ENCODE measurements at places on chromosomes 1 and 21. TPM values are rescaled to one million over a fixed set of nuclear protein-coding genes. Genes with fewer than 3 reads are reported as not detected.

Gene AMY1C
- total RNA-seq, result not detected

Gene CRYAA
- total RNA-seq, result not detected

Gene ACTL8
- not detected for total RNA-seq

DNA sequence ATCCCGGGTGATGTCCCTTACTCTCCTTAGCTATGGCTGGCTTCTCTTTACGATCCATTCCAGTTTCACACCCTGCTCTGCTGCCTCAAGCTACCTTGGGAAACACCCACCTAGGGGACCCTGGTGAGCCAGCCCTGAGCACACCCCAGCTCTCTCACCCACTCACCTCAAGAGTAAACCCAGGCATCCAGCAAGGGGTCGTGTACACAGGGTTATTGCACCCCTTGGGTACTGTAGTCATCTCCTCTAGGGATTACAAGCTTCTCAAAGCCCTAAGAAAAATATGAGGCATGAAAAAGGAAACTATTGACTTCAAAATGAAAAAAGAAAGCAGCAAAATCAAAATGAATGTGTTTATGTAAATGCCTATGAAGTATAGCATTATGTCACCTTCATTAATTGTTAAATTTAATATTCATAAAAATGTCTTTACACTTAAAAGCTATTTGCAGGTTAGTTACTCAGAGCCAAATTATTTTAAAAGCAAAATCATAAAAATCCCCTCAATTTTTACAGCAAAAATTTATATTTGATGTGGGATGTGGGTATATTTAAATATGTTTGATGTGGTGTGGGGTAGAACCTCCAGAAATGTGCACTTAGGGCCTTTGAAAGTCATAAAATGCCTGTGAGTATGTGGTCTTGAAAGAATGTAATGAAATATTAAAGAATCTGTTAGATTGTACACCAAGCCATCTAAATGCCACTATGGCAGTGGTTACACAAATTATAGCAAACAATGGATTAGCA, 190.3 kb downstream of the C1orf94 start:
- no peaks in the 10 kb centered on the region for H3K27me3 ChIP-seq
- no peaks in the 10 kb centered on the region for H3K36me3 ChIP-seq
- H3K4me3 ChIP-seq, result no peak overlapping the region
- DNase-seq, result no peak
- no peaks in the 10 kb centered on the region for H3K4me1 ChIP-seq

DNA sequence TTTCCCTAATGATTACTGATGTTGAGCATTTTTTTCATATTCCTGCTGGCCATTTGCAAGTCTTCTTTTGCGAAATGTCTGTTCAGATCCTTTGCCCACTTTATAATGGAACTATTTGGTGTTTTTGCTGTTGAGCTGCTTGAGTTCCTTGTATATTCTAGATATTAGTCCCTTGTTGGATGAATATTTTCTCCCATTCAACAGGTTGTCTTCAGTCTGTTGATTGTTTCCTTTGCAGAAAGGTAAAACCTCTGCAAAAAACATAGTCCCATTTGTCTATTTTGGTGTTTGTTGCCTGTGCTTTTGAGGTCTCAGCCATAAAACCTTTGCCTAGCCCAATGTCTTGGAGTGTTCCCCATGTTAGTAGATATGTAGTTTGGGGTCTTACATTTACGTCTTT, 78.0 kb upstream of the GUCA2B start:
- DNase-seq, result no peak
- no peak overlapping the region for H3K4me3 ChIP-seq
- no peaks in the 10 kb centered on the region for H3K4me1 ChIP-seq
- H3K36me3 ChIP-seq, result no peaks in the 10 kb centered on the region

DNA sequence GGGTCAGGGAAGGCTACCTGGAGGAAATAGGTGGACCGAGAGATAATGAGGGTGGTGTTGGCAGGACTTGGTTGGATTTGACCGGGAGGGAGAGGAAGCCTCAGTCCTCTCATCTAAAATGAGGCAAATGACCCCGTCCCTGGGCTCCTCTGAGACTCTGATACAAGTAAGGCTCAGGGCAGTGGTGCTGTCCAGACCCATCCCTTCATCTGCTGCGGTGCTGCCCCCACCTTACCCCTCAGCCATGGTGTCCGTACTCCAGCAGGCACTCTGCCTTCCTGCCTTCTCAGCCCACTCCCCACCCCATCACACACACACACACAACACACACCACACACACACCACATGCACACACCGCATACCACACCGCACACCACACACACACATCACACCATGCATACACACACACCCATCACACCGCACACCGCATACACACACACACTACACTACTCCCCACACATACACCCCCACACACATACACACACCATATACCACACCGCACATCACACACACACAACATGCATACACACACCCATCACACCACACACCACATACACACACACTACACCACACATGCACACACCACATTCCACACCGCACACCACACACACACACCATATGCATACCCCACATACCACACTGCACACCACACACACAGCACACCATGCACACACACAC, 29.4 kb upstream of the SLC26A9 start:
- H3K4me3 ChIP-seq, result no peak overlapping the region
- no peak for DNase-seq
- no peaks in the 10 kb centered on the region for H3K4me1 ChIP-seq
- no peak overlapping the region for H3K27ac ChIP-seq

All from spleen (tissue), 13 donors.